ENCODE measurements at places on chromosomes 1 and 21.

DNA sequence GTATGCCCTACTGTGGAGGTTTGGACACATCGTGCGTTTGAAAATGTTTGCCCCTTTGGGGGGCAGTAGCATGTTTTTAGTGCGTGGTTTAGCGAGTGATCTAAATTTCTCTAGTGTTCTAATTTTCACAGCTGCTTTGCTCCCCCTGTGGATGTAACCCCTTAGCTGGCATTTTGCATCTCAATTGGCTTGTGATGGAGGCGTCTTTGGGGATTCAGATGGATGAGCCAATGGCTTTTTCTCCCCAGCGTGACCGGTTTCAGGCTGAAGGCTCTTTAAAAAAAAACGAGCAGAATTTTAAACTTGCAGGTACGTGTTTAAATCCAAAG, 836 bp downstream of the CDC7 start:
- DNase-seq: no peak

GRCh38 chr1:27363766-27364695, 2.7 kb downstream of the MAP3K6 start:
- no peak for DNase-seq

DNA sequence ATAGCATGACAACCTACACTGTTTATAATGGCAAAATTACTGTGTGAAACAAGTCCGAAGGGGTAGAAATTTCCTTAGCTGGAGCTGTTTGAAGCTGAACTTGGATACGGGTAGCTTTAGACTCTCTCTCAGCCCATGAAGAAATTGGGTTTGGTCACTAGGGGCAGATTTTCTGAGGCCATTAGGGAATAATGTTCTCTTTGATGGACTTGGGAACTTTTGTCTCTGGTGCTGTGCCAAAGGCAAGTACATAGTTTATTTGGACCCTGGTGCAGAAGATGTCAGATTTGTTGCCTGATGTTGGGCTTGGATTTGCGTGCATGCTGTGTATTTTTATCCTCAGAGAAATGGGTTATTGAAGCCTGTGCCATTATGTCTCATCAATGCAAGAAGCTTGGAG, 109.6 kb downstream of the VPS13D start:
- DNase-seq: peak; percentile 52

- DNase-seq: no peak
Measured at GRCh38 chr21:33162436-33162951, 67.2 kb upstream of the IFNAR2 start.

- no peak for DNase-seq
Measured at GRCh38 chr1:44661781-44662682, 12.2 kb downstream of the TMEM53 start.

- no peak for DNase-seq
Measured at GRCh38 chr21:44819283-44820243, 1.7 kb upstream of the SUMO3 start.

GRCh38 chr1:179677882-179678281, 65.2 kb upstream of the FAM163A start:
- DNase-seq: no peak

DNA sequence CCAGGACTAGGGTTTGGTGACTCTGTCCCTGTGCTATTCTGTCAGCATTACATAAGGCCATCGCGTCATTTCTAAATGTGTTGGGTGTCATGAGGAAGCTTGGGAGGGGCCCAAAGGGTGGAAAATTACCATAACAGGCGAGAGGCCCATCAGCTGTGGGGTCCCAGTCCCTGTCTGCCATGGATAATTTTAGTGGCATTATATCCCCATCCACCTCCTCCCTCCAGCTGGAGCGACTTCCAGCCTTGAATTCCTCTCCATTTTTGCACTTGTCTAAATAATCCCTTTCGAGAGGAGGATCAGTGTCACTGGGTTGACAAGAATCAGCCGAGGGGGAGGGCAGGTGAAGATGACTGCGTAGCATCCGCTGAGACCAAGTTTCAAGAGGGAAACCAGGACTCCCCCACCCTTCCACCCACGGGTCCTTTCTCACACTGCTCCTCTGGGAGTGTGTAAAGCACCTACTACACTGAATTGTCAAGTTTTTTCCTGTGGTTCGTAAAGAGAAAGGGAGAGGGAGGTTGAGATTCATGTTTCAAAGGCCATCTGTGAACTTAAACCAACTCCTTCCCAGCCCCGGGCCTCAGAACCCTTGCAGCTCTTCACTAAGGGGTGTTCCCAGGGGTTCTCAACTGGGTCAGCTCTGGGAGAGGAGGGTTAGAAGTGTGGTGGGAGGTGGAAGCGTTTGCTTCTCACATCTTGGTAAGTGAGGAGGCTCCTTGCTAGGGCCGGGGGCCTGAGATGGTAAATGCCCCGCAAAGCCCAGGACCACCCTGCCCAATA, 29.2 kb downstream of the VASH2 start:
- no peak for DNase-seq

DNA sequence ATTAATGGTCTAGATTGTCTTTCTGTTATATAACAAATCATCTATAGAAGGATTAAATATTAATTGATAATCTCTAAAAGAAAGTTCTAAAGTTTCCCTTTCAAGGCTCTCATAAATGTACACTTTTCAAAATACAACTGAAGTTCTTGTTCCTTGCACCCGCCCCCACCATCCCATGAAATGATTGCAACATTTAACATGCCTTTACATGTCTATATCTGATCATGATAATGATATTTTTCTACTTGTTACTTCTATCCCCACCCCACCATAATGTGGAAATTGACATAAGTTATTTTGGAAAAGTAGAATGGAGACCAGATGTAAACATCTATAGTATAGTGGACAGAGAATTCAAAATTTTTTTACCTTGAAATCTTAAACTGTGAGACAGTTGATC, 186.6 kb downstream of the NTNG1 start:
- DNase-seq: no peak

GRCh38 chr1:42163114-42163513, 1.4 kb downstream of the GUCA2A start:
- DNase-seq: no peak

GRCh38 chr1:77954521-77954920, 24.4 kb downstream of the FUBP1 start:
- no peak for DNase-seq

- DNase-seq: peak; percentile 93
Measured at GRCh38 chr1:149888247-149888998, 10.9 kb upstream of the BOLA1 start.

DNA sequence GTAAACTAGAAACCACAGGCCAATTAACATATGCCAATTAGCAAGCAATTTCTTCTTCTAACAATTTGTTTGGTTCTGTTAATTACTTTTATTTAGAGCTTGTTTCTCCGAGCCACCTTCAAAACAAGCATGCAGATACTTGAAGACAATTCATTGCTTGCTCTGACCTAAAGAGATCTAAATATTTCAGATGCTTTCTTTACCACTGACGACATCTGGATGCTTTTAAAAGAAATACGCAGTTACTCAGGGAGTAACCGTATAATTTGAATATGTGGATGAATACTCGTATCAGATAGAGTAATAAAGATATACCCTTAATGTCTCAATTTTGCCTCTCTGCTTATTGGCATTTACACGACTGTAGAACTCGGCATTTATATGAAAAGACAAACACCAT, 390.0 kb downstream of the DISC1 start:
- DNase-seq: no peak

GRCh38 chr1:205316161-205316566, 5.4 kb downstream of the NUAK2 start:
- DNase-seq: no peak

- no peak for DNase-seq
Measured at GRCh38 chr1:55289042-55289441, 73.9 kb upstream of the USP24 start.

GRCh38 chr21:28705616-28706015, 287.1 kb downstream of the LTN1 start:
- no peak for DNase-seq

DNA sequence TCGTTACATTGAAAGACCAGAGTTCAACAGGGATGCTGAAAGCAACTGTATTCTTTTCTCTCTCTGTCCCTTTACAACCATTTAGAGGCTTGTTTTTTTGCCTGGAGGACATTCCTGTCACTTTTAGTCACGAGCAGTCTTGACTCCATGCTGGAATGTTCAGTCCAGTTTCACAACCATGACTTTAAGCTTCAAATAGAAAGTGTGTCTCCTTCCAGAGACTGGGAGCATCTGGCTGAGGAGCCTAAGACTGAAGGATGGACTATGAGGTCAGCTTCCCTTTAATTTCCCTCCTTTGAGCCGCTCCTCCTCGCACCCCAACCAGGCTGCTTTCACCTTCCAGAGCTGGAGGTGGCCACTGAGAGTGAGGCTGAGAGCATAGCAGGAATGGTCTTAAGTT, 10.5 kb upstream of the RYR2 start:
- no peak for DNase-seq

DNA sequence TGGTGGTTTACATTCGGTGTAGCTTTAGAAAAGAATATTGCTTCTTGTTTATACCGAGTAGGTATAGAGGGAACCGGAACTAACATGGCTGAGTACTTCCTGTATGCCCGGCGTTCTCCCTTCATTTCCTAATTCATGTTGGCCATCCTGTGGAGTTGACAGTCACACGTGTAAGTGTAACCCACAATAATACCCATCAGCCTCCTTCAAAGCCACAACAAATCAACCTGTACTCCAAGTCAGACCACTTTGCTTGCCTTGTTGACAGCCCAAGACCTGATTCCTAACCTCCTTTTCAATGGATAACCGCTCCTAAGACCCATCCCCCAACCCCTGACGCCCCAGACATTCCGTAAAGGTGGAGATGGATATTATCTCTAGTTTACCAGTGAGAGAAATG, 42.1 kb downstream of the UBE2U start:
- no peak for DNase-seq

DNA sequence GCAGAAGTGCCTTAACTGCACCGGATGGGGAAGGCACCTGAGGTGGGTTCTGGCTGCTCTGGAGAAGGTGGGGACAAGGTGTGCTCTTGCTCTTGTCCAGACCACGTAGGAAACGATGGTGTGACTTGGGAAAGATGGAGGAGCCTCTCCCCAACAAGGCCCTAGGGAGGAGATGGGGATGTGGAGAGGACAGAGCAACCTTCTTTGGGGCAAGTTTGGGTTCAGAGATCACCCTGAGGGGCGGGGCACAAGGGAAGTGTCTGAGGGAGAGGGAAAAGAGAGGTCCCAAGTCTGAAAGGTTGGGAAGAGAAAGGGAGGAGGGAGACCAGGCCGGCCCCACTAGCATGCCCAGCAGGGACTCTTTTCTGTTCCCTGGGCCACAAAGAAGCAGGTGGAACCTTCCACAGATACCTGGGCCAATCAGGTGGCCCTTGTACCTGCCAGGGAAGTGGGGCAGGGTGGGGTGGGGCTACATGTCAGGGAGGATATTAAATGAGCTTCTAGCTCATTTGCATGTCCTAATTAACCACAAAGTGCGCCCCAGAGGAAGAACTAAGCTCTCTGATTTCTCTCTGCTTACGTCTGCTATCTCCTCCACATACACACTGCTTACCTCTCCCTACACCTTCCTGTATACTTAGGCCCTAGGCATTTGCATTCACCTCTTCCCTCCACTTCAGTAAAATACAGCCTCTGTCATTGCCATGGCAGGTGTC, 15.9 kb downstream of the INKA2 start:
- no peak for DNase-seq

DNA sequence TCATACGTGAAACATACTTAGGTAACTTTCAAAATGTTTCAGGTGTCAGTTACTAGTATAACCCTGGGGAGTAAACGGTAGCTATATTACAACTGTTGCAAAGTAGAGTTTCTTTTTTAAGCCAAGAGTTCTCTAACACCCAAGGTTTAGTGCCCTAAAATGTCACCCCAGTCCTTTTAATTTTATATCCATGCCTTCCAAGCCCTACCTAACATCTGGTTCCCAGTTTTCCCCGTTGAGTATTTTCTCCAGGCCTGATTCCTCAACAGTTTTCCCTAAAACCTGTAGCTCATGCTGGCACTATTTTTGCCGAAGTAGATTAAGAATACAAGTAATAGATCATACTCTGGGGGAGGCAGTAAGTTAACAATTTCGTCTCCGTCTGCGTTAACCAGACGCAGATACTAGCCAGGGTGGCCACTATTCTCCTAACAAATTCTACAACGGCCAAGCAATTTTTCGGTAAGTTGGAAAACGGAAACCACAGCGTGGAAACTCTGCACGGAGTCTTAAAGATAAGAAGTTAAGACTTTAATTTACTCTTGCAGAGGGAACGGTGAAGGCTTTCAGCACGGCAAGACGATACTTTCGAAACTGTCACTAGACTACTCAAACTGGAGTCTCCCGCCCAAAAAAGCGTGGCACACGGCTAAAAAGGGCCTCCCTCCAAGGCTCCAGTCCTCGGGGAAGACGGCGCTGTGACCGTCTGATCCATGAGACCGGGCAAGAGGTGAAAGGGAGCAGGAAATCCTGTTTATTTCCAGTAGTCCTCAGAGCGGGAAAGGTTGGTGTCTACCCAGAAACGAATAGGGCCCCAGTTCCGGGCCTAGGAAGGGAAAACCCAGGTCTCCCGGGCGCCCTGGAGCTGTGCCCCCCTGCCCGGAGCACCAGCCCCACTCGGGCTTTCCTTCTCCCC, 945 bp downstream of the SRSF4 start:
- DNase-seq: no peak

DNA sequence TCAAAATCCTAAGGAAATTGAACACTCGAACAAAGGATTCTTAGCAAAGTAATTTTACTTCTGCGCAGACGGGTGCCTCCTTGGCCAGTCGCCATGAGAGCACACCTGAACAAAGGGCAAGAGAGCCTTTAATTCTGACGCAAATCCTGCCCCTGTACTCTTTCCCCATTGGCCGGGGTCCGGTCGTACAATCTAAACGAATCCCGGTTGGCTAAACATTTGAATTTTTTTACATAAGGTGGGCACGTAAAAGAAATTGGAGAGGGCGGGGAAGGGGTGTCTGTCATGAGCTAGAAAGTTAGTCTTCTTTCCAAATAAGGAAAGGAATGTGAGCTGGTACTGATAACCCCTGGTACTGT, 8.2 kb upstream of the IL22RA1 start:
- peak; percentile 68 for DNase-seq

DNA sequence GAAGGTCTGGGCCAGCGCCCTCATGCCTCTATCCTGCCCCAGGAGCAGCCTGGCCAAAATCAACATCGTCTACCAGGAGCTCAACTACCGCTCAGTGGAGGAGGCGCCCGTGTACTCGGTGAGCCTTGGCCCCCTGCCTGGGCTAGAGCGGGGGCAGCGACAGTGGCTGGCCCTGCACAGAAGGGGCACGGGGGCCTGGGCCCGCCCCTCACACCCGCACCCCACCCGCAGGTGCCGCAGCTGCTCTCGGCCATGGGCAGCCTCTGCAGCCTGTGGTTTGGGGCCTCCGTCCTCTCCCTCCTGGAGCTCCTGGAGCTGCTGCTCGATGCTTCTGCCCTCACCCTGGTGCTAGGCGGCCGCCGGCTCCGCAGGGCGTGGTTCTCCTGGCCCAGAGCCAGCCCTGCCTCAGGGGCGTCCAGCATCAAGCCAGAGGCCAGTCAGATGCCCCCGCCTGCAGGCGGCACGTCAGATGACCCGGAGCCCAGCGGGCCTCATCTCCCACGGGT, 10.8 kb downstream of the SCNN1D start:
- DNase-seq: no peak

GRCh38 chr1:170874671-170875070, 60.7 kb upstream of the MROH9 start:
- peak; percentile 17 for DNase-seq

DNA sequence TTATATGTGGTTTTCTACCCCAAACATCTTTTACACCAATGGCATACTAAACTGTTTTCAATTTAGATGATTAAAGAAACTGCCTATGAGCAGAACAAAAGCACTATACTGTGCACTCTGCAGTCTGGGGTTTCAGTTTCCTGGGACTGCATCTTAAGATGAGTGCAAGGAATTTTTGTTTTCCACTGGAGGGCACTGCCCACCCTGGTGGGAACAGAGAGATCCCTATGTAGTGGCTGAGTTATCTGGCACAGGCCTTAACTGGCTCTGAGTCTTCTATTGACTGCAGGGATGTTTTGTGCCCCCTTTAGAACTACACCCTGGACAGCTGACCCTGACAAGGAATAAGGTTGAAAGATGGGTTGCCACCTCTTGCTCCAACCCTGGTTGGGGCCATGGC, 12.0 kb downstream of the PROK1 start:
- no peak for DNase-seq
